Heart left ventricle (tissue), 16 donors: ENCODE measurements at places on chromosomes 4 and X. TPM values are rescaled to one million over a fixed set of nuclear protein-coding genes. Genes with fewer than 3 reads are reported as not detected.

The RBMX gene
- total RNA-seq, result 89.9 TPM

DNA sequence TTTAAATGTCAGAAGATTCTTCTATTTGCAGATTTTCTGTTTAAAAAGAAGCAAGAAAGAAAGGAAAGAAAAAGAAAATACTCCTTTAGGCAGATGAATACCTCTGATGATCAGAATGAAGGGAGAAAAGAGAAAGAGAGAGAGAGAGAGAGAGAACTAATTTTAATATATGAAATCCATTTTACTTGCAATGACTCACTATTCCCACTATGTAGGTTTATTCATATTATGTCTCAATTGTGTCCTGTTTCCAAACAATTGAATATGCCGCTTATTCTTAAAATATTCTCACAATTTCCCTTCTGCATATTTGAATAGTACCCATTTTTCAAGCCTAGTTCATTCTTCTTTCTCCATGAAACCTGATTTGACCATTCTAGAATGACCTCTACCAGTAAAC, 11.7 kb downstream of the MEPE start:
- H3K27me3 ChIP-seq, result no peaks in the 10 kb centered on the region
- no peak overlapping the region for H3K27ac ChIP-seq
- H3K36me3 ChIP-seq, result no peaks in the 10 kb centered on the region
- DNase-seq, result no peak
- H3K4me1 ChIP-seq, result no peaks in the 10 kb centered on the region
- no peak overlapping the region for H3K4me3 ChIP-seq

DNA sequence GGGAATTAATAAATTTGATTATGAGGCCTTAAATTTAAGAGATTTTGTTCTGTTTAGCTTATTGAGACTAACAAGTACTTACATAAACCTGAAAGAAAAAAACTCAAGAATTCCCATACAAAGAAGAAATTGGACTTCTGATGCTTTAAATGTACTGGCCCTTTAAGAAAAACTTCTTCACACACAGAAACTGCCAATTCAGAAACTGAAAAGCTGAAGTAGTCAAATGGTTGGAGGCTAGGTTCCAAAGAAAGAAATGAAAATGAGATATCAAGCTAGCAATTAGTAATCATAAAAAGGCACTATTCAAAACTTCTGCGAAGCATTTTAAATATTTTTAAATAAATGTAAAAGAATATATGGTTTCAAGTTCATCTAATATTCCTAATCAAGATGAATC, 151.3 kb downstream of the THOC2 start:
- H3K27me3 ChIP-seq, result no peaks in the 10 kb centered on the region
- no peak overlapping the region for H3K27ac ChIP-seq
- no peaks in the 10 kb centered on the region for H3K36me3 ChIP-seq
- H3K4me1 ChIP-seq, result no peaks in the 10 kb centered on the region
- H3K4me3 ChIP-seq, result no peak overlapping the region

The FREM3 gene
- not detected for total RNA-seq

DNA sequence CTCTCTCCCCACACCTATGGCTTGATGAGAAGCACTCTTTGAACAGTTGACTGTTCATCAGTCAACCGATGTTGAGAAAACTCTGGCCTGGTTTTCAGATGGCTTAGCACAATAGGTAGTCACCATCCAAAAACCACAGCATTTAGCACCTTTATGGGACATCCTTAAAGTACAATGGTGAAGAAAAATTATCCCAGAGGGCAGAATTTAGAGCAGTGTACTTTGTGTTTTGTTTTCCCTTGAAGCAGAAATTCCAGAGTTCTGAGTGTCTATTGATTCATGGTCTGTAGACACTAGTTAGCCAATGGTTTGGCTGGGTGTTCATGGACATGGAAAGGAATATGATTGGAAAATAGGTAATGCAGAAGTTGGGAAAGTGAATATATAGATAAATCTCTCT, 487.0 kb downstream of the PDHA2 start:
- H3K4me3 ChIP-seq, result no peak overlapping the region
- no peak for DNase-seq
- H3K36me3 ChIP-seq, result no peaks in the 10 kb centered on the region
- no peaks in the 10 kb centered on the region for H3K27me3 ChIP-seq
- no peak overlapping the region for H3K27ac ChIP-seq
- no peaks in the 10 kb centered on the region for H3K4me1 ChIP-seq

The BEND4 gene
- total RNA-seq, result not detected

The FAM9C gene
- total RNA-seq, result 0.20 TPM

DNA sequence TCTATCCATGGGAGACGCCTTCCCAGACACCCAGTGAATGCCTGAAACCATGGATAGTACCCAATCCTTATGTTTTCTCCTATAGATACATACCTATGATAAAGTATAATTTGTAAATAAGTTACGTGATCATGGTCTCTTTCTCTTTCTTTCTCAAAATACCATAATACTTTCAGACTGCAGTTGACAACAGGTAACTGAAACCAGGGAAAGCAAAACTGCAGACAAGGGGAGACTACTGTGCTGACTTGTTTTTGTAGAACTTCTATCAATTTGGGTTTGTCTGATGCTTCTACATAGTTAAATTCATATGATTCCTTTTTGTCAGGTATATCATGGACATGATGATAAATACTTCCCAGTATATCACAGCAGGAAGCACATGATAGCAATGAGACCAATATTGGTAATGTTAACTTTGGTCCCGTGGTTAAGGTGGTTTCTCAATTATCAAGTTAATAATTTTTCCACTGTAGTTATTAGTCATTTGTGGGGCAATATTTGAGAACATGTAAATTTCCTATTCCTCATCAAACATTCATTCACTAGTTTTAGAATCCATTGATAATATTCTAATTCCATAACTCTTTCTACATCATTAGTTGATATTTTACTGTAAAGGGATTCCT, 298.0 kb upstream of the TET2 start:
- no peak overlapping the region for H3K4me3 ChIP-seq
- DNase-seq, result no peak
- H3K27me3 ChIP-seq, result no peaks in the 10 kb centered on the region
- H3K4me1 ChIP-seq, result no peaks in the 10 kb centered on the region
- no peak overlapping the region for H3K27ac ChIP-seq
- H3K36me3 ChIP-seq, result no peaks in the 10 kb centered on the region

GRCh38 chr4:99252746-99253145, 33.7 kb upstream of the ADH6 start:
- no peak overlapping the region for H3K4me3 ChIP-seq
- no peaks in the 10 kb centered on the region for H3K4me1 ChIP-seq
- no peaks in the 10 kb centered on the region for H3K36me3 ChIP-seq
- H3K27ac ChIP-seq, result no peak overlapping the region
- DNase-seq, result no peak
